ENCODE measurements at places on chromosomes 2 and 18.

GRCh38 chr2:54430649-54431048, 25.5 kb upstream of the SPTBN1 start:
- no peak for DNase-seq

- DNase-seq: no peak
Measured at GRCh38 chr18:77249569-77250500, at the start of gene GALR1. Gene GALR1, plus strand, starts transcription at chr18:77249848. Its CDS starts 701 bp downstream, at chr18:77250549.

DNA sequence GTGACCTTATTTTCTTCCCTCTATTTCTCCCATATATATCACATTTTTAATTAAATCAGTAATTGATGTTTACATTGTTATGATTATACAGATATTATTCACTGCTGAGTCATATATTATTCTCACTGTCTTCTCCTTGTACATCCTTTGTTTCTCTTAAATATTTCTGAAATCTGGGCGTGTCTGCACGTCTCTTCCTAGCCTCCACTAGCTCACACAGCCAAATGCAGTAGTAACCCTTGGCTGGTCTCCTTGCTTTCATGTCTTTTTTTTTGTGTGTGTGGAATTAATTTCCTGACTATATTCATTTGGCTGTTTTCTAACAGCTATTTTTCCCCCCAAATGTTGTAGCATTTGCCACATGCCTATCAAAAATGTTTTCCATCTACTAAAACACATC, 15.8 kb downstream of the CCNYL1 start:
- no peak for DNase-seq

GRCh38 chr2:3433339-3433699, 53.8 kb downstream of the TRAPPC12 start:
- no peak for DNase-seq

GRCh38 chr2:120780402-120780801, 44.7 kb downstream of the GLI2 start:
- DNase-seq: no peak

- DNase-seq: no peak
Measured at GRCh38 chr2:211367711-211368110, 811.3 kb downstream of the CPS1 start.

DNA sequence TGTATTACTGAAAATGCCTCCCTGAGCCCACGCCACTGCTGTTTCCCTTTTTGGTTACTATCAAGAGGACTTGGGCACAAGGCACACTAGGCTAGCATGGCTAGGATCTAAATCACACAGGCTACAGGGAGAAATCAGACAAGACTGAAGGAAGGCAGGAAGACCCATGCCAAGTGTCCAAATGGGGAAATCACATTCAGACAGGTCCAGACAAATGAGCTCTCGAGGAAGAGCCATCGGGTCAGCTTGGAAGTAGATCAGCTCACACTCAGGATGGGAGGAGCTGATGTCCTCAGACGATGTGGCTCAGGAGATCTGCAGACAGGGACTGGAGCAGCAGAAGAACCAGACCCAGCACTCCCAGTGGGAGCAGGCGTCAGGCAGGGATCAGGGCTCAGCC, 113.2 kb downstream of the COL6A3 start:
- no peak for DNase-seq

DNA sequence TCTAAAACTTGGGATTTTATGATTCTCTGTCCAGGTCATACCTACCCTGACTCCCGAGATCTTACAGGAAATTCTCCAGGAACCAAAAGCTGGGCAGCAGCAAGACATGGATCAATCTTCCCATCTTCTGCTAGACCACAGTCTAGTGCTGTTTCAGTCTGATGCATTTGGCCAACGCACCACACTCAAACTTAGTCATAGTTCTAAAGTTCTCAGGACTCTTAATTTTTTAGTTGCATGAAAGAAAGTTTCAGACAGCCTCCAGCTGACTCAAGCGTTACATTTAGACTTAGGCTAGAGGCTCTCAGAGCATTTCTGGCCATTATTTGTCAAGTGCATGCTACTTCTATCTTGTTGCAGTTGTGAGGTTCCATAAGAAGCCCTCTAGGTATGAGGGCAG, 230.1 kb upstream of the CCDC150 start:
- DNase-seq: no peak

All from HCT116 (cell line).